Chondrocyte (in vitro differentiated cells): ENCODE measurements at places on chromosomes 11 and 22. TPM values are rescaled to one million over a fixed set of nuclear protein-coding genes. Genes with fewer than 3 reads are reported as not detected.
A peak's percentile ranks its signal among the peaks of the same experiment; 100 is the strongest.

The SHANK3 gene
- 3.9 to 7.5 TPM (median 7.0 TPM) in 3 replicates for total RNA-seq

DNA sequence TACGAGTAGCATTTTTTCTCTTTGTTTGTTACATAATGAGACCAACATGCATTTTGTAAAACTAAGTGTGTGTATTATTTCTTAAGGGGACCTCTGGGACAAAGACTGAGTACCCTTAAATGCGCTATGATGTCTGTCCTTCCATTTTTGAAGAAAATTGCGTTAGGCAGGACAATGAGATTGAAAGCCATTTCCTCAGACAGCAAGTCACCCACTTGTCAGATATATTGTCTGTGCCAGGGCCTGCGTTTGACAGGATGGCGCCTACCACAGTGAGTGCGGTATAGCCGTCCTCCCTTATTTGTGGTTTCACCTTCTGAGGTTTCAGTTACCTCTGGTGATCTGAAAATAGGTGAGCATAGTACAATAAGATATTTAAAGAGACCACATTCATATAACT lies 2.2 kb downstream of the AP2A2 start:
- no peak overlapping the region for H3K27ac ChIP-seq
- H3K4me3 ChIP-seq, result no peak overlapping the region
- H3K27me3 ChIP-seq, result no peaks in the 10 kb centered on the region
- peak; percentile 19 for DNase-seq

- DNase-seq, result no peak
- peak overlapping the region; percentile 100 for H3K27ac ChIP-seq
- H3K4me1 ChIP-seq, result peaks cover 71% of the 10 kb centered on the region
- H3K4me3 ChIP-seq, result peak overlapping the region; percentile 97
- no peaks in the 10 kb centered on the region for H3K27me3 ChIP-seq
Observed at GRCh38 chr11:123060277-123061000, 1.5 kb downstream of the HSPA8 start.

GRCh38 chr11:69650832-69651344 lies 9.9 kb downstream of the CCND1 start:
- H3K4me1 ChIP-seq, result peaks cover 2% of the 10 kb centered on the region
- no peaks in the 10 kb centered on the region for H3K27me3 ChIP-seq
- H3K36me3 ChIP-seq, result peaks cover 14% of the 10 kb centered on the region
- peak; percentile 88 for DNase-seq

- no peak overlapping the region for H3K4me3 ChIP-seq
- peaks cover 10% of the 10 kb centered on the region for H3K4me1 ChIP-seq
- DNase-seq, result no peak
- no peak overlapping the region for H3K27ac ChIP-seq
Observed at GRCh38 chr22:41368543-41369423, 13.0 kb upstream of the TEF start.

The ACR gene
- 0.45 to 0.74 TPM (median 0.63 TPM) in 3 replicates for total RNA-seq

The PKP3 gene
- 0.56 to 0.92 TPM (median 0.85 TPM) in 3 replicates for total RNA-seq

- no peaks in the 10 kb centered on the region for H3K27me3 ChIP-seq
- peaks cover 12% of the 10 kb centered on the region for H3K4me1 ChIP-seq
- H3K27ac ChIP-seq, result no peak overlapping the region
- no peak overlapping the region for H3K4me3 ChIP-seq
Observed at GRCh38 chr11:77401486-77402217, 72.2 kb downstream of the PAK1 start.

The CLCF1 gene
- 2.0 to 5.6 TPM (median 4.9 TPM) in 3 replicates for total RNA-seq

DNA sequence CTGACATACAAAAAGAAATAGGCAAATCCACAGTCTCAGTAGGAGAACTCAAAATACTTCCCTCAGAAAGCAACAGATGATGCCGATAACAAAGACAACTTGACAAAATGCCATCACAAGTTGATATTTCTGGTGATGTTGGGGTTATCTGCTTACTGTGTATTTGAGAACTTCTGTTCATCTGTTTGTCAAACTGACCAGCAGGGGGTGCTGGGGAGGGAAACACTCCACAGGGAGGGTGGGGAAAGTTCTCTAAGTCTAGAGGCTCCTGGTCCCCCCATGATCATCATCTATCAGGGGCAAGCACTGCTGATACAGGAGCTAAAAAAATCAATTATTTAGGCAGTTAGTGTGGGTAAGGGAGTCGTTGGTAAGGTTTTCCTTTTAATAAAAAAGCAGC lies 19.2 kb downstream of the GLYATL1 start:
- DNase-seq, result no peak
- no peaks in the 10 kb centered on the region for H3K36me3 ChIP-seq
- no peak overlapping the region for H3K4me3 ChIP-seq
- no peak overlapping the region for H3K27ac ChIP-seq
- H3K27me3 ChIP-seq, result peaks cover 18% of the 10 kb centered on the region

The CNIH2 gene
- 2.5 to 2.8 TPM (median 2.8 TPM) in 3 replicates for total RNA-seq

The GRAP2 gene
- total RNA-seq, result 0.24 TPM in 1 of 3 replicates, not detected in the others

GRCh38 chr22:17841836-17842235 lies 67.6 kb upstream of the BID start:
- H3K36me3 ChIP-seq, result peaks cover 16% of the 10 kb centered on the region
- DNase-seq, result no peak
- H3K4me1 ChIP-seq, result peaks cover 9% of the 10 kb centered on the region
- no peak overlapping the region for H3K4me3 ChIP-seq
- no peaks in the 10 kb centered on the region for H3K27me3 ChIP-seq

- peaks cover 4% of the 10 kb centered on the region for H3K4me1 ChIP-seq
- no peak overlapping the region for H3K4me3 ChIP-seq
- no peak for DNase-seq
- H3K27me3 ChIP-seq, result peaks cover 65% of the 10 kb centered on the region
Observed at GRCh38 chr11:121425828-121426227, 26.3 kb upstream of the SORL1 start.

DNA sequence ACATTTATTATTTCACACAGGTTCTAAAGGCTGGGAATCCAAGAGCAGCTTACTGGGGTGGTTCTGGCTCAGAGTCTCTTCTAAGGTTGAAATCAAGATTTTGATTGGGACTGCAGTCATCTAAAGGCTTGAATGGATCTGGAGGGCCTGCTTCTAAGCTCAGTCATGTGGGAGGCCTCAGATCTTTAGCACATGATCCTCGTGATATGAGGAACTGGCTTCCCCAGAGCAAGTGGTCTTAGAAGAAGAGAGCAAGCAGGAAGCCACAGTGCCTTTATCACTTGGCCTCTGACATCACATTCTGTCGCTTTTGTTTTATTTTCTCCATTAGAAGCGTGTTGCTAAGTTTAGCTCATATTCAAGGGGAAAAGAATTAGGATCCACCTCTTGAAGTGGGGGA lies 88.9 kb downstream of the ARFGAP2 start:
- H3K4me1 ChIP-seq, result no peaks in the 10 kb centered on the region
- H3K27ac ChIP-seq, result no peak overlapping the region
- DNase-seq, result no peak
- peaks cover 2% of the 10 kb centered on the region for H3K36me3 ChIP-seq
